Suprapubic skin (tissue), 4 donors: ENCODE measurements at places on chromosomes 4 and X. TPM values are rescaled to one million over a fixed set of nuclear protein-coding genes. Genes with fewer than 3 reads are reported as not detected.

SPACA5 gene
- not detected for total RNA-seq

LDB2 gene
- 4.7 TPM for total RNA-seq

- no peak for DNase-seq
- H3K4me3 ChIP-seq: peak overlapping the region; percentile 54
- H3K4me1 ChIP-seq: peaks cover 36% of the 10 kb centered on the region
- H3K36me3 ChIP-seq: no peaks in the 10 kb centered on the region
These were observed 1.5 kb downstream of the PITX2 start for GRCh38 chr4:110621328-110621812.

DNA sequence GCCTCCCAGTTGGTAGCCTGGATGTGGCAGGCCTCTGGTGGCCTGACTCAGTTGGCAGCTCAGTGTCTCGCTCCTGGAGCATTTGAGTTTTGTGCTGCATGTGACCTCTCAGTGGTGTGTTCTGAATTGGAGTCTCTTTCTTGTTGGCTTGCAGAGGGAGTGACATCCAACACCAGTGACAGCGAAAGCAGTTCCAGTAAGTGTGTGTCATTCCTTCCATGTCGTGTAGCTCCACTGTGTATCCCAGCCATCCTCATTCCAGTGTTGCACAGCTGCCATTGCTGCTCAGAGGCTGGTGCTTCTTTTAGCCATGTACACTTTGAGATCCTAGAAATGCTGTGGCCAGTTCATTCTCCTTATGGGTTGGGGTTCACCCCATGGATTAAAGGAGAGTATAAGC is 52.4 kb downstream of the DLG3 start:
- H3K27me3 ChIP-seq: no peaks in the 10 kb centered on the region
- H3K4me3 ChIP-seq: no peak overlapping the region
- peaks cover 10% of the 10 kb centered on the region for H3K36me3 ChIP-seq
- no peak for DNase-seq

SLC4A4 gene
- total RNA-seq: 0.30 TPM

DNA sequence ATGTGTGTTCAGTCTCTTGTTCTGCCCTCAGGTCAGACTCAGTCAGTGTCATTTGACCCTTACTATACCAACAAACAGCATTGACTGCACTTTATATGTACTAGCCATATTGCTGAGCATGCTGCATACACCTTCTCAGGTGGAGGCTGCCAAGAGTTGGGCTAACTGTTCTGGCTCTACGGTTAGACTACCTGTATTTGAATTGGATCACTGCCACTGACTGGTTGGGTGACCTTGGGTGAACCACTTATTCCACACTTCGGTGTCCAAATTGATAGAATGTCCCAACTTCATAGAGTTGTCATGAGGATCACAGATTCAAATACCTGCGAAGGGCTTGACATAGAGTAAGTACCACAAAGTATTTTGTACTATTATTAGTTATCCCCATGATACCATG is 91.2 kb upstream of the GPR50 start:
- H3K27me3 ChIP-seq: no peaks in the 10 kb centered on the region
- DNase-seq: no peak
- H3K4me3 ChIP-seq: no peak overlapping the region
- no peaks in the 10 kb centered on the region for H3K4me1 ChIP-seq
- no peak overlapping the region for H3K27ac ChIP-seq
- no peaks in the 10 kb centered on the region for H3K36me3 ChIP-seq

ARSJ gene
- 3.9 TPM for total RNA-seq

- H3K4me1 ChIP-seq: no peaks in the 10 kb centered on the region
- no peaks in the 10 kb centered on the region for H3K36me3 ChIP-seq
- H3K27ac ChIP-seq: no peak overlapping the region
- no peak overlapping the region for H3K4me3 ChIP-seq
These were observed 25.8 kb downstream of the ANXA10 start for GRCh38 chr4:168118116-168118655.

DNA sequence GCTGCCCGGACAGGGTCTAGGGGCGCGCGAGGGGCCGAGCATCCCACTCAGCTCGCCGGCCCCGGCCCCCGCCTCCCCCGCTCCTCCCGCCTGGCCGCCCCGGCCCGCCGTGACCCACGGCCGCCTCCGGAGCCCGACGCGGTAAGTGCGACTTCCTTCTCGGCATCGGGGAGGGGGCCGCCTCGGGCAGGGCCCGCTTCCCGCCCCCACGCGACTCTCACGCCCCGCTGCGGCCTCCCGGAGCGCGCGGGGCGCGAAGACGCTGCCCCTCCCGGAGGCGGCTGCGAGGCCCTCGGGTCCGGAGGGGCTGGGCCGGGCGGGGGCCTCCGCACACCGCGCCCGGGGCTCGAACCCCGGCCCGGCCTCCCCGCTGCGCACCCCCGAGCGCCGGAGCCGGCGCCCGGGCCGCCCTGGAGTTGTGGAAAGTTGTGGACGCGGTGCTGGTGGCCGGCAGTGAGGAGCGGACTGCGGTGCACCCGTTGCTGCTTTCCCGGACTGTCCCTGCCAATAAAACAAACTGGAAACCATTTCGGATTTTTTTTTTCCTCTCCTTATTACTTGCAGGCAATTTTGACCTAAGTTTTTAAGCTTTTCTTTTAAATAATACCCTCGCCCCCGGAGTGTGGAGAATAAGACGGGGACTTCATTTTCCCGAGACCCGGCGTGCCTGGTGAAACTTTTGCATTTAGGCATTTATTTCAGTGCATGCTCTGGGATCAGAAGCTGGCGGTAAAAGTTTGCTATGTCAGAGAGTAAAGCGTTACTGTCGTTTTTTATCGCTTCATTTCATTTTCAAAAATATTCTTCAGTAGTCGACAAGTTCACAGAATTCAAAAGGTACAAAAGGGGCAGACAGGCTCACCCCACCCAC is 13.0 kb upstream of the TMEM156 start:
- H3K4me3 ChIP-seq: peak overlapping the region; percentile 98
- H3K27ac ChIP-seq: peak overlapping the region; percentile 95
- no peak for DNase-seq
- H3K27me3 ChIP-seq: no peaks in the 10 kb centered on the region

DNA sequence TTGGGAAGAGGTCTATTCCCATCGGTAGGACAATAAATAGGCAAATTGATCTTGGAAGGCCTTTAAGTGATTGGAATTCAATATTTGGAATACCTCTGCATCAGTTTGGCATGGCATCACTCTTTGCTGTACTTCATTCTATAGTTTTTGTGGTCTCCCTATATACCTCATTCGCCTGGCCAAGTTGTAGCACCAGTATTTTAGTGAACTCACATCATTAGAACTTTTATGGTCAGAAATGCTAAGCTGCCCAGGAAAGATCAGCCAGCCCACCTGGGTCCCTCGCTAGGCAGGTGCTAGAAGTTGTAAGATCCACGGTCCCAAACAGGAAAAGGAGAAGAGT is 40.3 kb downstream of the ZCCHC13 start:
- no peaks in the 10 kb centered on the region for H3K4me1 ChIP-seq
- no peaks in the 10 kb centered on the region for H3K36me3 ChIP-seq
- no peak for DNase-seq
- no peaks in the 10 kb centered on the region for H3K27me3 ChIP-seq
- no peak overlapping the region for H3K27ac ChIP-seq
